ENCODE measurements at places on chromosomes 7 and 10.
A peak's percentile ranks its signal among the peaks of the same experiment; 100 is the strongest.

DNA sequence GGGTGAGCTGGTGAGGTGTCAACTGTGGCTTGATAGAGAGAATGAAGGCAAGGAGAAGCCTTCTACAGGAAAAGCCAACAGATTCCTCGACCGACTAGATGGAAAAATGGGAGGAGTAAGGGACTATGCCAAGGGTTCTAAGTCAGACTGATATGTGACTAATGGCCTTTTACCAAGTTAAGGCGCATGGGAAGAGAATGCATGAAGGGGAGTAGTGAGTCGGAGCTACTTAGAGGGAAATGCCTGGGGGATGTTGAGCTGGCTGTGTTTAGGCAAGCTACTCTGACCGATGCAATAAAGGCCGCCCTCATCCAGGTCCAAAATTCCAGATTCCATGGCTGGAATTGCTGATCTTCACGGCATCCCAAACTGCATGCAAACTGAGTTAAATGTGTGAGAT lies 48.2 kb downstream of the APBB1IP start:
- no peak overlapping the region for H3K27ac ChIP-seq
- H3K4me1 ChIP-seq = no peaks in the 10 kb centered on the region
- DNase-seq = no peak
- H3K27me3 ChIP-seq = no peaks in the 10 kb centered on the region
- H3K36me3 ChIP-seq = no peaks in the 10 kb centered on the region

- H3K4me1 ChIP-seq = no peaks in the 10 kb centered on the region
- H3K36me3 ChIP-seq = peaks cover 31% of the 10 kb centered on the region
- H3K27me3 ChIP-seq = no peaks in the 10 kb centered on the region
- H3K4me3 ChIP-seq = no peak overlapping the region
- H3K27ac ChIP-seq = no peak overlapping the region
These were observed 77.8 kb upstream of the FAM133B start for GRCh38 chr7:92667816-92668535.

GRCh38 chr7:158057446-158057845 lies 530.2 kb downstream of the PTPRN2 start:
- no peaks in the 10 kb centered on the region for H3K27me3 ChIP-seq
- peak overlapping the region; percentile 58 for H3K4me3 ChIP-seq
- H3K27ac ChIP-seq = no peak overlapping the region
- H3K36me3 ChIP-seq = no peaks in the 10 kb centered on the region
- H3K4me1 ChIP-seq = no peaks in the 10 kb centered on the region

- no peak overlapping the region for H3K27ac ChIP-seq
- H3K4me3 ChIP-seq = no peak overlapping the region
- peaks cover 4% of the 10 kb centered on the region for H3K4me1 ChIP-seq
- no peaks in the 10 kb centered on the region for H3K36me3 ChIP-seq
- peaks cover 6% of the 10 kb centered on the region for H3K27me3 ChIP-seq
These were observed 307.7 kb upstream of the FZD8 start for GRCh38 chr10:35949811-35950211.

- no peak overlapping the region for H3K4me3 ChIP-seq
- H3K36me3 ChIP-seq = no peaks in the 10 kb centered on the region
- no peaks in the 10 kb centered on the region for H3K4me1 ChIP-seq
- H3K27ac ChIP-seq = no peak overlapping the region
These were observed 10.2 kb downstream of the CCDC6 start for GRCh38 chr10:59896191-59896590.

- H3K27ac ChIP-seq = no peak overlapping the region
- no peak for DNase-seq
- H3K4me1 ChIP-seq = no peaks in the 10 kb centered on the region
These were observed 107.6 kb downstream of the SEMA3E start for GRCh38 chr7:83541187-83541960.

- H3K4me1 ChIP-seq = peaks cover 5% of the 10 kb centered on the region
- H3K36me3 ChIP-seq = peaks cover 35% of the 10 kb centered on the region
- peak overlapping the region; percentile 1 for H3K27ac ChIP-seq
- H3K4me3 ChIP-seq = peak overlapping the region; percentile 17
- no peaks in the 10 kb centered on the region for H3K27me3 ChIP-seq
These were observed 52.0 kb downstream of the REEP3 start for GRCh38 chr10:63573068-63573697.

DNA sequence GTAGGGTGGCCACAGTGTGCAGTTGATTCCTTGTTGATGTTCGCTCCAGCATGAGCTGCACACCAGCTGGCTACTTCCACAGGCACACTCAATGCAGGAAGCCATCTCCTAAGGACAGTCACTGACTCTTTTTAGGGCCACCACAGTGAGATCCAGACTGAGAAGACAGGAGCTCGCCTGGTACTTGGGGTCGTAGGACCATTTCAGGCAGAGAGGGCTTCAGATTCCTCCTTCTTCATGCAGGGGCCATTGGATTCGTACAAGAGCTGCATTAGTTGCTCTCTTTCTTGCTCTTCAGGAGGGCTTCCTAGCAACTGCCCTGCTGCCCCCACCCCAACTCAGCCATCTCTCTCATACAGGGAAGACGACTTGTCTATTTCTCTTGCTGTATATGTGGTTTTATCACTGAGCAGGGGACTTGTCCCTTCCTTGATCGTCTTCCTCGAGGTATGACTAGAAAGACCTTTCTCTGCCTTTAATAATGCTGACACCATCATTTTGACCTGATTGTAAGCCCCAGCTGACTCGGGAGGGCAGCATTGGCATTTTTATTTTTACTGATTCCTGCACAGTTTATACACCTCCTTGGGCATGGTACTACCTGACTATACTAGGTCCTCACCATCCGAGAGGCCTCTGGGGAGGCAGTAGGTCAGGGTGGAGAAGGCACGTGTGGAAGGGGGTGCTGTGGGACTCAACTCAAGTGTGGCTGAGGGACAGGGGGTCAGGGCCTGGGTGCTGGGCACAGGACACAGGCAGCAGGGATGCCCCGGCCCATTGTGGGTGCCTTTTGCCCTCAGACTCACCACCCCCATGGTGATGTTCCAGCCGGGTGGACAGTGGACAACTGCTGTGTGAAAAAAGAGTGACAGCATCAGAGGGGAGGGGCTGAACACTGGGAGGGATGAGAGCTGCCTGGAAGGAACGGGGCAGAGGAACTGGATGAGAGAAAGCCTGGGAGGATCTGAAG lies 136.7 kb upstream of the ZNF746 start:
- H3K27ac ChIP-seq = no peak overlapping the region
- DNase-seq = no peak
- no peak overlapping the region for H3K4me3 ChIP-seq
- peaks cover 71% of the 10 kb centered on the region for H3K27me3 ChIP-seq

- DNase-seq = no peak
- H3K27ac ChIP-seq = no peak overlapping the region
- no peaks in the 10 kb centered on the region for H3K36me3 ChIP-seq
- no peaks in the 10 kb centered on the region for H3K27me3 ChIP-seq
These were observed 18.4 kb downstream of the PPIA start for GRCh38 chr7:44814919-44815318.

- no peaks in the 10 kb centered on the region for H3K27me3 ChIP-seq
- no peaks in the 10 kb centered on the region for H3K36me3 ChIP-seq
- no peaks in the 10 kb centered on the region for H3K4me1 ChIP-seq
- H3K4me3 ChIP-seq = no peak overlapping the region
These were observed 50.3 kb upstream of the EGR2 start for GRCh38 chr10:62866451-62866850.

DNA sequence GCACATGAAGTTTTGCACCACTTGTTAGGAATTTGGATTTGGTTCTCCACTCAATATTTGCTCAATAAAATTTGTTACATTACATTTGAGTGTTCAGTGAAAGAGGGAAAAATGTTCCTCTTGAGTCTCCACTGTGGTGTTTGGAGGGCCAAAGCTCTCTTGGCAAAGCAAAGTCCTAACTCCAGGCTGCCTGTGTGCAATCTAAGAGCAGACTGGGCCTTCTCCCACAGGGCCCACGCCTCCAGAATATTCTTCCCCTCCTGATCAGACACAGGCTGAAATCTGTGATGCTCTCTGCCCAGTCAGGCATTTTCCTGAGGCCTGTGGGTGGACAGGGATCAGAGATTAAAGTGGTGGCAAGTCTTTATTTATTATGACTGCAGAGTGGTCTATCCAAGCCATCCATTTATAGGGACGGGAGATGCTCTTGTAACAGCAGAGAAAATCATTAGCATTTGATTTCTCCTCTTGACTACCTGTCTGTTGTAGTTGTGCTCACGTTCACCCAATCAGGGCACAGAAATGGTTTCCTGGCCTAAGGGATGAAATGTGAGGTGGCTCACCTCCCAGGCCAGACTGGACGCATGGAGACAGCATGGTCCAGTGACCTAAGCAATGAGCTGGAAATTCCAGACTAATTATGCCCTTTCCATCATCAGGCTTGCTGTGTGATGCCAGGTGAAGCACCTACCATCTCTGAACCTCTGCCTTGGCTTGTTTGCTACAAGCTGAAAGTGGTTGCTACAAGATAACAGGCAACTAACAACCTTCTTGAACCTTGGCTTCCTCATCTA lies 147.1 kb upstream of the NRBF2 start:
- H3K4me1 ChIP-seq = peaks cover 5% of the 10 kb centered on the region
- no peaks in the 10 kb centered on the region for H3K27me3 ChIP-seq
- DNase-seq = no peak
- H3K4me3 ChIP-seq = no peak overlapping the region
- no peaks in the 10 kb centered on the region for H3K36me3 ChIP-seq
- H3K27ac ChIP-seq = no peak overlapping the region

GRCh38 chr7:36153571-36154097 lies 580 bp downstream of the EEPD1 start:
- H3K4me3 ChIP-seq = peak overlapping the region; percentile 86
- H3K27ac ChIP-seq = no peak overlapping the region
- no peaks in the 10 kb centered on the region for H3K36me3 ChIP-seq
- no peak for DNase-seq
- no peaks in the 10 kb centered on the region for H3K27me3 ChIP-seq

GRCh38 chr10:96017191-96017687 lies 26.1 kb upstream of the CCNJ start:
- no peak overlapping the region for H3K4me3 ChIP-seq
- H3K27me3 ChIP-seq = peaks cover 6% of the 10 kb centered on the region
- H3K36me3 ChIP-seq = no peaks in the 10 kb centered on the region
- DNase-seq = peak; percentile 77
- no peak overlapping the region for H3K27ac ChIP-seq

- peak overlapping the region; percentile 98 for H3K4me3 ChIP-seq
- peak overlapping the region; percentile 91 for H3K27ac ChIP-seq
- no peaks in the 10 kb centered on the region for H3K27me3 ChIP-seq
- no peaks in the 10 kb centered on the region for H3K36me3 ChIP-seq
- DNase-seq = peak; percentile 69
These were observed 936 bp downstream of the IGF2BP3 start for GRCh38 chr7:23469150-23469960.

GRCh38 chr10:63901228-63901627 lies 380.0 kb downstream of the REEP3 start:
- no peaks in the 10 kb centered on the region for H3K4me1 ChIP-seq
- no peaks in the 10 kb centered on the region for H3K36me3 ChIP-seq
- H3K4me3 ChIP-seq = no peak overlapping the region
- peaks cover 24% of the 10 kb centered on the region for H3K27me3 ChIP-seq
- DNase-seq = peak; percentile 67
- no peak overlapping the region for H3K27ac ChIP-seq

DNA sequence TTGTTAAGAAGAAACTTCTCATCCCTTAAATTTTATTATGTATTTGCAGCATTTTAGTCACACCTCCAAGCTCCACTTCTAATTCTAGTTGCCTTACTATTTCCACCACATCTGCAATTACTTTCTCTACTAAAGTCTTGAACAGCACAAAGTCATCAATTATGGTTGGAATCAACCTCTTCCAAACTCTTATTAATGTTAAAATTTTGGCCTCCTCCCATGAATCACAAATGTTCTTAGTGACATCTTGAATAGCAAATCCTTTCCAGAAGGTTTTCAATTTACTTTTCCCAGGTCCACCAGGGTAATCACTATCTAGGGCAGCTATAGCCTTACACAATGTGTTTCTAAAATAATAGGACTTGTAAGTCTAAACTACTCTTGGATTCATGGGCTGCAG lies 126.3 kb upstream of the POM121L12 start:
- DNase-seq = no peak
- no peak overlapping the region for H3K4me3 ChIP-seq
- no peaks in the 10 kb centered on the region for H3K4me1 ChIP-seq

DNA sequence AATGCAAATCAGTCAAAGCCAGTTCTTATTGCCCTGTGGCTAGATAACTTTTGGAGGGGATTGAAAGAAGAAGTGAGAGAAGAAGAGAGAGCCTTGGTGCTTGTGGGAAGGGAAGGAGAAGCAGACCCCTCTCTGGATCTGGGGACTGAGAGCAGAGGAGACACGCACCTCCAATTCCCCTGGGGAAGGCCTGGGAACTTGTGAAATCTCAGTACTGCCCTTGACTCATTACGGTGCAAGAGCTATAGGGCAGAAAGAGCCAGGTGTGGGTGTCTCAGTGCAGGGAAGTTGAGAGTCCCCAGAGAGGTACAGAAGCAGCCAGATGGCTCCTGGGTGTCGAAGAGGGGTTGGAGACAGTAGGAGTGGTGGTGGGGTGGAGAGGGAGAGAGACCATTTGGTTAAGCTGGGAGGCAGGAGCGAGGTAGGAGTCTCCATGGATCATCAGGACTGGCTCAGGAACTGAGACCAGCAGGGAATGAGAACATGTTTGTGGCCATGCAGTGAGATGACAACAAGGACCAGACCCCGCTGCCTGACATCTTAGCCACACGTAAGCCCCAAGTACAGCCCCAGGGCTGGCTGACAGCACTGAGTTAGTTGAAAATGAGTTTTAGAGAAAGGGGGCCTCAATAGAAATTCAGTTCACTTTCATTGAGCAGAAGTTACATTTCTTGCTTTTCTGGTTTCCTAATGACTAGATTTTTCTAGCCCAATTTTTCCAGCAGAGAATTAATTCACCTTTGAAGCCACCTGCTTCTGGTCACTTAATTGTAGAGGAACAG lies 238.2 kb downstream of the BUB3 start:
- H3K36me3 ChIP-seq = no peaks in the 10 kb centered on the region
- no peaks in the 10 kb centered on the region for H3K4me1 ChIP-seq
- H3K27ac ChIP-seq = no peak overlapping the region
- DNase-seq = peak; percentile 12

GRCh38 chr10:111127081-111127848 lies 50.4 kb downstream of the ADRA2A start:
- no peak overlapping the region for H3K4me3 ChIP-seq
- no peak overlapping the region for H3K27ac ChIP-seq
- peaks cover 12% of the 10 kb centered on the region for H3K27me3 ChIP-seq
- H3K36me3 ChIP-seq = no peaks in the 10 kb centered on the region
- DNase-seq = peak; percentile 15

GRCh38 chr7:107813524-107813923 lies 10.5 kb upstream of the SLC26A3 start:
- no peaks in the 10 kb centered on the region for H3K27me3 ChIP-seq
- H3K36me3 ChIP-seq = no peaks in the 10 kb centered on the region
- no peak for DNase-seq

DNA sequence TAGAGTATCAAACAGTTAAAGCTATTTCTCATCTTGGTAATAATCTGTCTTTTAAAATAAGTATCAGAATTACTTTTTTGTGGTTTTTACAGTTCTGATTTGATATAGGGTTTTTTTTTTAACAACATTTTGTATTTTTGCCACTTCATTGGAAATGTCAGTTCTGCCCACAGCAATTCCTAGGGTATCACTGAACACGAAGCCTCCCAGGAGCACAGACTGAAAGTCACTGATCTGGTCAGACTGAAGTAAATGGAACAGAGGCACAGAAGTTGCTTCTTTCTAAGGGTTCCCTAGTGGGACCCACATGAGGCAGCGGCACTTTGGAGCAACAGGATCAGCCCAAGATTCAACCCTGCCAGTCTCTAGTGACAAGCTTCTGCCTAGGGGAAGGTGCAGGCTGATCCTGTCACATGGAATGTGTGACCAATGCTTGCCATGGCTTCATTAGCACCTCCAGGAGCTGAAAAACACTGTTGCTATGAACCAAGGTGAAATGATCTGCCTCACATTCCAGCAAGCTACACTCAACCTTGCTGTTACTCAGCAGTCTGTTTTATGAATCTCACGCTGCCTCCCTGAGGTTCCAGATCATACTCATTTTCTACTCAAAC lies 273.4 kb upstream of the CSTF2T start:
- H3K36me3 ChIP-seq = no peaks in the 10 kb centered on the region
- no peaks in the 10 kb centered on the region for H3K4me1 ChIP-seq
- no peak overlapping the region for H3K27ac ChIP-seq
- DNase-seq = peak; percentile 54

Measured in endodermal cell (in vitro differentiated cells).